ENCODE measurements at places on chromosomes 7 and 10. TPM values are rescaled to one million over a fixed set of nuclear protein-coding genes. Genes with fewer than 3 reads are reported as not detected.
A peak's percentile ranks its signal among the peaks of the same experiment; 100 is the strongest.

DNA sequence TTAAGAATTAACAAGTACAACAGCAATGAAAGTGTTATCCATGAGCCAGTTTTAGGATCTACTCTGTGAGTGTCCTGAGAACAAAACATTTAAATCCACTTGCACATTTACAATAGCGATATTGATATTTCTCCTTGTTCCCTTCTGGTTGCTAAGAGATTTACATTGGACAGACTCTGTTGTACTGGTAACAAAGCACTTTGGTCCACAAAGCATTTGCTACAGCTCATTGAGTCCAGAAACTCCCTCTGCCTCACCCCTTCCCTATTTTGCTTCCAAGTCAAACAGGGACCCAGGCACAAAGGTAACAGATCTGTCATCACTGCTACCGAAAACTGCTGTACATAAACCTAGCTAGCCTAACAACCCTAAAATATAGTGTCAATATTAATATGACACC lies 2.1 kb downstream of the ANK3 start:
- H3K27me3 ChIP-seq = no peaks in the 10 kb centered on the region
- H3K36me3 ChIP-seq = no peaks in the 10 kb centered on the region
- DNase-seq = peak; percentile 38
- H3K4me3 ChIP-seq = no peak overlapping the region

DNA sequence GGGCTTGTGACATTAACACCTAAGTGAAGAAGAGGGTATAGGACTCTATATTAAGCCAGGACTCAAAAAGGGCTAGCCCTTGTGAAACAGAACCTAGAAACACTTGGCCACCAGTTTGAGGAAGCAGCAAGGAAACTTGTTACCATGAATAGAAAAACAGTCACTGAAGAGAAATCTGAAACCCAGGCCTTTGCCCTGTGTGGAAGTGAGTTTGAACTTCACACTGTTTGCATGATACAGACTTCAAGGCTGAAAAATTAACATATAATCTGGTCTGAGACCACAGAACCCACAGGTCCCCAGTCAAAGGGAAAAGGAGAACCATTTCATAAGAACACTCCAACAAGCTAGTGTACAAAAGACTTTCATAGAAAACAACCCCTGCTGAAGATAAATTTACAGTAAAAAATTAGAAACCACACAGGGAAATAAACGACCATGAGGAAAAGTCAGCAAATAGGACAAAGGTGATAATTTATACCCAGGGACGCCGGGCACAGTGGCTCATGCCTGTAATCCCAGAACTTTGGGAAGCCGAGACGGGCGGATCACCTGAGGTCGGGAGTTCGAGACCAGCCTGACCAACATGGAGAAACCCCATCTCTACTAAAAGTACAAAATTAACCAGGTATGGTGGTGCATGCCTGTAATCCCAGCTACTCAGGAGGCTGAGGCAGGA lies 76.1 kb downstream of the SKIDA1 start:
- no peaks in the 10 kb centered on the region for H3K36me3 ChIP-seq
- H3K4me1 ChIP-seq = no peaks in the 10 kb centered on the region
- H3K27ac ChIP-seq = no peak overlapping the region
- H3K4me3 ChIP-seq = no peak overlapping the region
- no peaks in the 10 kb centered on the region for H3K27me3 ChIP-seq
- no peak for DNase-seq

- H3K27me3 ChIP-seq = no peaks in the 10 kb centered on the region
- no peaks in the 10 kb centered on the region for H3K36me3 ChIP-seq
- no peak for DNase-seq
- no peak overlapping the region for H3K4me3 ChIP-seq
- H3K27ac ChIP-seq = no peak overlapping the region
- H3K4me1 ChIP-seq = no peaks in the 10 kb centered on the region
These were observed 493.4 kb upstream of the ZMIZ1 start for GRCh38 chr10:78575400-78575799.

DNA sequence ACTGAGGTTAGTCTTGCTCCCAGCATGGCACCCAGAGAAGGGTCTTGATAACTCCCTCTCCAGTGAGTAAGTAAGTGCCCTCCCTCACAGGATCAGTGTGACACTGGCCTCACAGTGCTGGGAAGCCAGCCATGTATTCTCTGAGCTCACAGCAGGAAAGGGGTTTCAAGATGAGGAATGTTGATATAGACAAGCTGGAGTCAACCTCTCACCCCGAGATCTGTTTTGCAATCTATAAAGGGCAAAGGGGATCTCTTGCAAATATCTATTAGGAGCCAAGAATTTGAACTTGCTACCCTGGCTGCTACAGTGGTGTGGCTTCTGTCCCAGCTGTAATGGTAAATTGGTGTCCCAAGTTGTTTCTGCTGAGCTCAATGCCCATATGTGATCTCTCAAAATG lies 70.2 kb upstream of the ADAM12 start:
- H3K27ac ChIP-seq = no peak overlapping the region
- H3K36me3 ChIP-seq = no peaks in the 10 kb centered on the region
- H3K27me3 ChIP-seq = no peaks in the 10 kb centered on the region
- no peak overlapping the region for H3K4me3 ChIP-seq

GRCh38 chr10:104090611-104091010 lies 4.9 kb upstream of the COL17A1 start:
- H3K4me1 ChIP-seq = no peaks in the 10 kb centered on the region
- H3K27me3 ChIP-seq = no peaks in the 10 kb centered on the region
- no peak for DNase-seq
- no peaks in the 10 kb centered on the region for H3K36me3 ChIP-seq
- H3K27ac ChIP-seq = no peak overlapping the region

DNA sequence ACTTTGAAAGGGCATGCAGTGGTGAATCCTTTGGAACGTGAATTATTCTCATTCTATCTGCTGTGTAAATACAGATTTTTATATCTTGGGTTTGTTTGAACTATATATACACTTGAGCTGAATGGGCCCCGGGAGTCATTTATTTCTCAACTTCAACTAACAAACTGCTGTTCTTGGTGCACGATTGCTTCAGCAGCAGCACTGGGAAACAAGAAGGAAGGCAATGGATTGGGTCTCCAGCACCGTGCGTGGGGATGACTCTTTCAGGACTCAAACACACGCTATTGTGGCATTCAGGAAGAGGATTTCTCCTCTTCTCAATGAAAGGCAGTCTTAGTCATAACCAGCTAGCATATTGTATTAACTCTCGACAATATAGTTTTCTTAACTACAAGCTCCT lies 226.0 kb upstream of the NFE2L3 start:
- no peak for DNase-seq
- H3K36me3 ChIP-seq = no peaks in the 10 kb centered on the region
- H3K27me3 ChIP-seq = no peaks in the 10 kb centered on the region
- no peak overlapping the region for H3K27ac ChIP-seq

DNA sequence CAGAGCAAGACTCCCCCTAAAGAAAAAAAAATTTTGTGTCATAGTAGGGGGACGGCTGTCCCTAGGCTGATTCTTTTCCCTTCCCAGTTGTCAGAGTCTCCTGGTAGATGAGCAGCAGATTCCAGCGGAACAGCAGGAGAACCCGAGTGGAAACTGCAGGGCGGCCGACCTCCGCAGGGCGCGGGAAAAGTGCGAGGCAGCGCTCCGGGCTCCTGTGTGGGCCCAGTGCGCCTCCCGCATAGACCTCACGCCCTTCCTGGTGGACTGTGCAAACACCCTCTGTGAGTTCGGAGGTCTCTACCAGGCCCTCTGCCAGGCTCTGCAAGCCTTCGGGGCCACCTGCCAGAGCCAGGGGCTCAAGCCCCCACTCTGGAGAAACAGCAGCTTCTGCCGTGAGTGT lies 46.0 kb downstream of the ZAN start:
- no peak overlapping the region for H3K4me3 ChIP-seq
- DNase-seq = no peak
- no peak overlapping the region for H3K27ac ChIP-seq
- no peaks in the 10 kb centered on the region for H3K27me3 ChIP-seq
- no peaks in the 10 kb centered on the region for H3K36me3 ChIP-seq

DNA sequence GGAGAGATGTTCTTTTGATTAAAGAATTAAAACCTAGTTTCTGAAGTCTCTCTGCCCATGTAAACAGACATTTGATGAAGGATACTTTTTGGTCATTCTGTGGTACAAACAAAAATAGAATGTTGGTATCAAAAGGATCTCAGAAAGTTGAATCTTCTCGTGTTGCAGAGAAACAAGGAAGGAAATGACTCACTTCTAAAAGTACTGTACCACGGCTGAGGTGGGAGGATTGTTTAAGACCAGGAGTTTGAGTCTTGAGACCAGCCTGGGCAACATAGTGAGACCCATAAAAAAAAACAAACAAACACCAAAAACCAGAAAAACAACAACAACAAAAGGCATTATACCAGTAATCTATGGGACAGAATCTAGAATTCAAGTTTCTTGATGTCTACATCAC lies 69.7 kb downstream of the PRSS58 start:
- no peak overlapping the region for H3K27ac ChIP-seq
- DNase-seq = no peak
- H3K36me3 ChIP-seq = no peaks in the 10 kb centered on the region

- no peaks in the 10 kb centered on the region for H3K36me3 ChIP-seq
- no peaks in the 10 kb centered on the region for H3K4me1 ChIP-seq
- no peak overlapping the region for H3K4me3 ChIP-seq
- H3K27ac ChIP-seq = no peak overlapping the region
- H3K27me3 ChIP-seq = no peaks in the 10 kb centered on the region
These were observed 49.3 kb downstream of the PPP1R17 start for GRCh38 chr7:31735991-31736982.

- no peaks in the 10 kb centered on the region for H3K36me3 ChIP-seq
- no peaks in the 10 kb centered on the region for H3K4me1 ChIP-seq
- H3K27me3 ChIP-seq = no peaks in the 10 kb centered on the region
- peak overlapping the region; percentile 67 for H3K27ac ChIP-seq
- no peak overlapping the region for H3K4me3 ChIP-seq
- peak; percentile 43 for DNase-seq
These were observed 24.0 kb upstream of the EEPD1 start for GRCh38 chr7:36129048-36129534.

DNA sequence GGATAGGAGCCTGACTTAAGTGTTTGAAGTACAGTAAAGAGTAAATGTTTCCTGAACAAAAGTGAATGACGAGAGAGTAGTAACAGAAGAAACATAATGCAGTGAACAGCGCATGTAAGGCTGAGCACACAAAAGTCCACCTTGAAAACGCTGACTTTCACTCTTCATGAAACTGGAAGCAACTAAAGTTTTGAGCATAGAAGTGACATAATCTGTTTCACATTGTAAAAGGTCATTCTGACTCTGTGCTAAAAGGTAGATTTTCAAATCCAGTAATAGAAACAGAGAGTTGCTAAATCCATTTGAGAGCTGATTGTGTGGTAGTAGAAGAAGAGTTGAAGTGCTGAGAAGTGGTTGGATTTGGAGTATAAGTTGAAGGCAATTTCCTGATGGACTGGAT lies 1037.0 kb downstream of the CNTNAP2 start:
- H3K27ac ChIP-seq = no peak overlapping the region
- H3K4me3 ChIP-seq = no peak overlapping the region
- no peak for DNase-seq
- no peaks in the 10 kb centered on the region for H3K4me1 ChIP-seq
- no peaks in the 10 kb centered on the region for H3K27me3 ChIP-seq

- no peak for DNase-seq
- H3K27ac ChIP-seq = no peak overlapping the region
- H3K4me1 ChIP-seq = no peaks in the 10 kb centered on the region
- H3K27me3 ChIP-seq = no peaks in the 10 kb centered on the region
These were observed 23.7 kb upstream of the AGR3 start for GRCh38 chr7:16905300-16906044.

Gene ARMS2
- total RNA-seq = 1.1 TPM

Gene TAS2R41
- 2.7 TPM for total RNA-seq

Gene SLC39A12
- not detected for total RNA-seq

Gene NUTM2E
- total RNA-seq = not detected

Gene UTF1
- not detected for total RNA-seq

Gene ZNF365
- 3.5 TPM for total RNA-seq

Gene ZNF680
- 48.2 TPM for total RNA-seq

Gene GIMAP5
- 15.1 TPM for total RNA-seq

Data from prostate gland (tissue), 2 donors.